ENCODE measurements at places on chromosomes 7 and 10.

DNA sequence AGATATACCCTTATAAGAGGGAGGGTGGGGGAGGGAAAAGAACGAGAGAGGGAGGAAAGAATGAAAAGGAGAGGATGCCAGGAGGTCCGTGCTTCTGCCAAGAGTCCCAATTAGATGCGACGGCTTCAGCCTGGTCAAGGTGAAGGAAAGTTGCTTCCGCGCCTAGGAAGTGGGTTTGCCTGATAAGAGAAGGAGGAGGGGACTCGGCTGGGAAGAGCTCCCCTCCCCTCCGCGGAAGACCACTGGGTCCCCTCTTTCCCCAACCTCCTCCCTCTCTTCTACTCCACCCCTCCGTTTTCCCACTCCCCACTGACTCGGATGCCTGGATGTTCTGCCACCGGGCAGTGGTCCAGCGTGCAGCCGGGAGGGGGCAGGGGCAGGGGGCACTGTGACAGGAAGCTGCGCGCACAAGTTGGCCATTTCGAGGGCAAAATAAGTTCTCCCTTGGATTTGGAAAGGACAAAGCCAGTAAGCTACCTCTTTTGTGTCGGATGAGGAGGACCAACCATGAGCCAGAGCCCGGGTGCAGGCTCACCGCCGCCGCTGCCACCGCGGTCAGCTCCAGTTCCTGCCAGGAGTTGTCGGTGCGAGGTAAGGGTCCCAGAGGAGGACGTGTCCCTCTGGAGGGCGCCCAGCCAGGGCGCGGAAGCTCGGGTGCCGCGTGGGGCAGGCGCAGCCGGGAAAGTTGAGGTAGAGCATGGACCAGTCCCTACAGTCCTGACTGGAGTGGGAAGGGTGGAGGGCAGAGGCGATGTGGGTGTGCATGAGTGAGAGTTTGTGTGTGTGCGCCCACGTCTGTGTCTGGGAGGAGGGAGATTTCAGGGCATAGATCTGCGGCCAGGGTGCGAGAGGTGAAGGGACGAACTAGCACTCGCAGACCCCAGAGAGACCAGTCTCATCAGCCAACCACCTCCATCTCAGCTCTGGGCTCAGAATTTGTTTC is 844 bp downstream of the GRM3 start:
- DNase-seq = peak; percentile 47

DNA sequence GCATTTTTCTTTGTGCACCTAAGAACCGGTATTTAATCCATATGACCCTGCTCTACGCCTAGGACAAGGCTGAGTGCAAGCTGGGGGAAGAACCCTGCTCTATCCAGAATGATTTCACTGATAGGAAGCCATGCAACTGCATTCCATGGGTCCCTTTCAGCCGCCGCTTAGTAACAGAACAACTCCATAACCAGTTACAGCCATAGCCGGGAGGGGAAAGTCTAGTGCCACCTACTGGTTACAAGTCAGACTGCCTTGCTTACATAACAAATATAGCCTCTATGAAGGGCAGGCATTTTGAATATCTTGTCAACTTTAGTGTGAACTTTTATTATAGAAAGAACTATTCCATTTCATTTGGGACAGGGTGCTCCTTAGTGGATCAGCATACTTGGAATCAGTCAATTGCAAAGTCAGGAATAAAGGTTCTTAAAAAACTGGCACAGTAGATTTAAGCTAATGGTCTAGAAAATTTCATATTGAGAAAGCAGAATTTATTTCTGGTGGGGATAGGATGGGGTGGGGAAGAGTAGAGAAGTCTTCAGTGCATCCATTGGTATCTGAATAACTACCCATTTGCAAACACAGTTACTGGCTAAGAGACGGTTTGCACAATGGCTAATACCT is 521.7 kb downstream of the ADRA2A start:
- peak; percentile 50 for DNase-seq

DNA sequence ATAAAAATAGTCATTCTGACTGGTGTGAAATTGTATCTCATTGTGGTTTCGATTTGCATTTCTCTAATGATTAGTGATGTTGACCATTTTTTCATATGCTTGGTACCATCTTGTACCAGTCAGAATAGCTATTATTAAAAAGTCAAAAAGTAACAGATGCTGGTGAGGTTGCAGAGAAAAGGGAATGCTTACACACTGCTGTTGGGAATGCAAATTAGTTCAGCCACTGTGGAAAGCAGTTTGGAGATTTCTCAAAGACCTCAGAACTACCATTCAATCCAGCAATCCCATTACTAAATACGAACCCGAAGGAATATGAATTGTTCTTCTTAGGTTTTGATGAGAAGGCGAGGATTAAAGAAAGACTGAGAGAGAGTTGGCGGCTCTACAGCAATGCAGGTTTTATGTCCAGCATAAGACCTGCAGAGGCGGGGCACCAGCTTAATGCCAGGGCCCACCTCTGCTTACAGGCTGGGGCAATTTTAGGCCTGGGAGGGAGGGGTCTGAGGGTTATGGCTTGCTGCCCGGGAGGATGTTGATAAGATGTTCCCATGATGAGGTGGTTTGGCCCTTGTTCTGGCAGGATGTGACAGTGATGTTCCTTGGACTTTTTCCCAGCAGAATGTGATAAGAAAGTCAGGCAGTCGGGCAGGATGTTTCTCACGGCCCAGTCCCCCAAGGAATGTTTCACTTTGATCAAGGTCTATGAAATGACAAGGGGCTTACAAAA is 74.4 kb downstream of the MEST start:
- no peak for DNase-seq

DNA sequence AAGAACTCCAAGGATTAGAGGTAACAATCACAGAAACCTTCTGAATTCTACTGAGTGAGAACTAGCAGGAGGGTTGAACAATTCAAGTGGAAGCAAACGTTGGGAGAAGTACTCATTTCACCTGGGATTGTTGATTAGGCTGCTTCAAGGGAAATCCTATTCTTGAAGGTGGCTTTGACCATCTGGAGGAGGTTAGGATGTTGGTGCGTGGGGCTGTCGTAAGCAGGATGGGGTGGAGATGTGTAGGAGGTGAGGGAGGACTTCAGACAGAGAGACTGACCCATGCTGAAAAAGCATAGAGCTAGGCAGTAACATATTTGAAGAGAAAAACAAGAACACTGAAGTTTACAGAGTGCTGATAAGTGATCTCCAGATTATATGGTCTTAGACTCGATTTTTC is 147.9 kb downstream of the FRMD4A start:
- no peak for DNase-seq

GRCh38 chr7:74365322-74366022 is 76.3 kb downstream of the CLIP2 start:
- peak; percentile 61 for DNase-seq

GRCh38 chr10:117928741-117929140 is 118.0 kb downstream of the RAB11FIP2 start:
- DNase-seq = no peak

GRCh38 chr7:80699045-80699638 is 60.7 kb downstream of the CD36 start:
- DNase-seq = peak; percentile 55

- DNase-seq = no peak
These were observed 102.1 kb upstream of the ZNF746 start for GRCh38 chr7:149599636-149600206.

DNA sequence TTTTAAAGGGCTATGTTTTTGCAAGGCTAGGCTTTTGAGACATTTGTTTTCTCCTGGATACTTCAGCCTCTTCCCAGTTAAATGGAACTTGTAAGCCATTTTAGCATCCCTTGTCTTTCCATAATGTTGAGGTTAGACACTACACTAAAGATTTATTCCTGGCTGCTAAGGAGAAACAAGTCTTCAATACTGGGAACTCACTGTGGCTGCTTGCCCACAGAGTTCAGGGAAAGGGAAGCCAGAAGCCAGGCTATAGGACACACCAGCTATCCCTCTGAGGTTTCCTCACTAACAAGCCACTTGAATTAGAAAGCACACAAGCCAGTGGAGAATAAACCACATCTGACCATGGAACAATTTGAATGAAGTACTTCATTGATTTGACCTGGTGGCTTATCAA is 421.7 kb upstream of the CHRM2 start:
- no peak for DNase-seq

DNA sequence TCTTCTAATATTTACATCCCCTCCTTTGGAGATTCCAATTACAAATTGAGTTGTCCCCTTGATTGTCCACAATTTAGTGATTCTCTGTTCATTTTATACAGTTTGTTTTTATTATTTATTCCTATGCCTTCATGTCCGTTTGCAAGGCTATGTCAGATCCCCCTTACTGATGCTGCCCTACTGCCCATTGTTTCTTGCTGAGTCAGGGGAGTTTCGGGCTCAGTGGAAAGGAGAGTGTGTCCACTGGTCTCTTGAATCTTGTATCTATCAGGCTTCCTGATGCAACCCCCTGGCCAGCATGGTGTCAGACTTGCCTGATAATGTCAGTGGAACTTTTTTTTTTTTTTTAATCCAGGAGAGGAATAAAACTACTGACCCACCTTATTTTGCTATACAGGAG is 384.4 kb downstream of the CDC14C start:
- DNase-seq = no peak

- DNase-seq = no peak
These were observed 303.9 kb downstream of the REEP3 start for GRCh38 chr10:63825111-63825510.
